CD4-positive, alpha-beta T cell (primary cell): ENCODE measurements at places on chromosomes 6 and 20.

DNA sequence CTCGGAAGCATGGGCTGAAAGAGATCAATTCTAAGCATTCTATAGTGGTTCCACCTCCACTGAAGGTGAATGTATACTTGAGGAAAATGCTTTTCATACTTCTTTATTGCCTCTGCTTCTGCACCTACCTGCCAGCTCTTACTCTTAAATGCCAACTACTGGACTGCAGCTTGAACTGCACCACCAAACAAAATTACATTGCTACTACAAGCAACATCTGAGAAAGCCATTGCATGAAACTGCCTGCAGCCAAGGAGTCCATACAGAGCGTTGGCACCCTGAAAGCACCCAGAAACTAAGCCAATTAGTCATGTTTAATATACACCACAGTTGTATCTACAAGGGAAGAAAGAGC, 440.9 kb downstream of the BTBD3 start:
- no peak for DNase-seq

- no peak for DNase-seq
Observed at GRCh38 chr20:62676976-62677375, 31.7 kb upstream of the NTSR1 start.

DNA sequence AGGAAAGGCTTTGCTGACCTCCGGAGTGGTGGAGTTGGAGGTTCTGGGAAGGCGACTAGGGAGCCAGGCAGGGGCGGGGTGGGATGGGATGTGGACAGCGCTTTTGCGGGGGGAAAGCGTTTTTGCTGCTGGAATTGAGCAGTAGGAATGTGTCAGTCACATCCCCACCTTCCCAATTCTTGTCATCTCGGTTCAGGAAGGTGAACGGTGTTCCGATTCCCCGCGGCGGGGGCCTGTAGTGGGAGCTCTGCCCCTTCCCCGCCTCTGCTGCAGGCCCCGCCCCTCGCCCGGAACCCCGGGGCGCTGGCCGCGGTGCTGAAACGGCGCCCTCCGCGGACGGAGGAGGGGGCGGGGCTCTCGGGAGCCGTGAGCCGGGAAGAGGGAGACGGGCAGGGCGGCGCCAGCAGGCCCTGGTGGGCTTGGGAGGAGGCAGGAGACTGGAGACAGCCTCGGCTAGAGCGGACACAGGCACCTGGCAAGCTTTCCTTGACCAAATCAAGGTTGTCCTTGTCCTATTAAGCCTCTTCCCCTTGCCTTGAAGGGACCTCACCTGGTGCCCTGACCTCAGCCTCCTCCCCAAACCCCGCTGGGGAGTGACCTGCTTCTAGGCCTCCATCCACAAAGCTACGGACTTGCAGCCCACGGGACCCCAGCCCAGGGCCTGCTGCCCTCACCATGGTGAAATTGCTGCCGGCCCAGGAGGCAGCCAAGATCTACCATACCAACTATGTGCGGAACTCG, at the start of gene LHFPL5:
Gene LHFPL5, plus strand, starts transcription at position 357 of the 741 bp plus-strand sequence. Its CDS starts 319 bp downstream, at position 676.
- DNase-seq = peak; percentile 54

DNA sequence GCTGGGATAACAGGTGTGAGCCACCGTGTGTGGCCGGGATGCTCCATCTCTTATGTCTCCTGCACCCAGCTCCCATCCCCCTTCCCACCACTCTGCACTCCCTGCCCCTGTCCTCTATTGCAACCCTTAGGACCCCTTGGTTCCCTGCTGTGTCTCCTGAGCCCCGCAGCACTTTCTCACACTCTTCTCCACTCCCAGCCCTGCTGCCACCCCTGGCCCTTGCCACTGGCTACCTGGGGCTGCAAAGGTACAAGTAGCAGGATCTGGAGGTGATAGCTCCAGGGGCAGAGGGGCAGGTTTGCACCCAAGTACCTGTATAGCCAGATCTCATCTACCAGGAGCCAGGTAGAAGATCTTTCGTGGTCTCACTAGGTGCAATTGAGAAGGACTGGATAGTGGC, 6.6 kb upstream of the CPXM1 start:
- no peak for DNase-seq

GRCh38 chr20:13259921-13260320, 38.8 kb downstream of the ISM1 start:
- DNase-seq = no peak
